ENCODE measurements at places on chromosomes 1 and 21. TPM values are rescaled to one million over a fixed set of nuclear protein-coding genes. Genes with fewer than 3 reads are reported as not detected.

C1orf56 gene
- 4.7 TPM for total RNA-seq

OR2L8 gene
- not detected for total RNA-seq

NUDT4B gene
- total RNA-seq: 1.3 TPM

WNT9A gene
- total RNA-seq: 3.0 TPM

LCE3D gene
- total RNA-seq: not detected

BLZF1 gene
- total RNA-seq: 21.7 TPM

SELENBP1 gene
- 20.5 TPM for total RNA-seq

MRPL37 gene
- total RNA-seq: 78.4 TPM

ACAP3 gene
- 93.9 TPM for total RNA-seq

ATP8B2 gene
- 39.5 TPM for total RNA-seq

WDR26 gene
- 75.1 TPM for total RNA-seq

DENND2D gene
- 12.7 TPM for total RNA-seq

S100A9 gene
- 1,065 TPM for total RNA-seq

SPRR1B gene
- 274 TPM for total RNA-seq

SYT14 gene
- total RNA-seq: 5.7 TPM

RPS6KA1 gene
- total RNA-seq: 27.7 TPM

IKBKE gene
- total RNA-seq: 10.7 TPM

ALPL gene
- 43.1 TPM for total RNA-seq

DNMT3L gene
- 0.81 TPM for total RNA-seq

ACOT7 gene
- 40.0 TPM for total RNA-seq

NT5C1A gene
- 0.43 TPM for total RNA-seq

TFF3 gene
- 31.5 TPM for total RNA-seq

GADD45A gene
- 66.0 TPM for total RNA-seq

SYT11 gene
- 2.3 TPM for total RNA-seq

All from type B pancreatic cell (in vitro differentiated cells).